ENCODE measurements at places on chromosomes 1 and 21. TPM values are rescaled to one million over a fixed set of nuclear protein-coding genes. Genes with fewer than 3 reads are reported as not detected.

Gene LCA5L
- total RNA-seq: 4.3 TPM

Gene UBE4B
- total RNA-seq: 33.5 TPM

Gene MYOM3
- total RNA-seq: 13.5 TPM

Gene PTPRU
- total RNA-seq: 53.6 TPM

Gene HMCN1
- 2.7 TPM for total RNA-seq

Gene PHLDA3
- 25.6 TPM for total RNA-seq

- DNase-seq: no peak
- H3K27ac ChIP-seq: peak overlapping the region; percentile 74
- H3K4me1 ChIP-seq: no peaks in the 10 kb centered on the region
- H3K4me3 ChIP-seq: peak overlapping the region; percentile 56
Observed at GRCh38 chr1:162631546-162632191, 595 bp upstream of the DDR2 start.

DNA sequence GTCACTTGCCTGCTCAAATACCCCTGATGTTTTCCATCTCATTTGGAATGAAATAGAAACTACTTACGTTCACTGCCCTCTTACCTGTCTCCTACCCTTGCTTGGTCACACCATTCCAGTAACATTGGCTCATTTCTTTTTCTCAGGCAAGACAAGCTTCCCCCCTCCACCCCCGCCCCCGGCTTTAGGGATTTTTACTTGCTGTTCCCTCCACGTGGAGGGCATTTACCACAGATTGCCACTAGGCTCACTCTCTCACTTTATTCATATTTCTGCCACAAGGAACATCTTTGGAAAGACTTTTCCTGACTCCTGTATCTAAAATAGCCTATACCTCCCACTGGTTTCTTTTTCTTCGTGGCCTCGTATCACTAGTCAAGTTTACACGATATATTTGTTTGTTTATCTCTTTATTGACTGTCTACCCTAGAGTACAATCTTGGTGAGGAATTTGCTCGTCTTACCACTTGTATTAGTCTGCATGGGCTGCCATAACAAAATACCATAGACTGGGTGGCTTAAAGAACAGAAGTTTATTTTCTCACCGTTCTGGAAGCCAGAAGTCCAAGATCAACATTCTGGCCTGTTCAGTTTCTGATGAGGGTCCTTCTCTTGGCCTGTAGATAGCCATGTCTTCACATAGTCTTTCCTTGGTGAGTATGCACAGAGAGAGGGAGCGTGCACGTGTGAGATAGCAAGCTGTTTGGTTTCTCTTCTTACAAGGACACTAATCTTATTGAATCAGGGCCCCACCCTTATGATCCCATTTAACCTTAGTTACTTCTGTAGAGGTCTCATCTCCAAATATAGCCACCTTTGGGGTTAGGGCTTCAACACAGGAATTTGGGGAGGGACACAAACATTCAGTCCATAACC is 126.2 kb downstream of the NRDC start:
- H3K4me1 ChIP-seq: no peaks in the 10 kb centered on the region
- DNase-seq: no peak
- H3K27me3 ChIP-seq: no peaks in the 10 kb centered on the region
- H3K36me3 ChIP-seq: peaks cover 6% of the 10 kb centered on the region

- H3K27me3 ChIP-seq: no peaks in the 10 kb centered on the region
- H3K4me1 ChIP-seq: peaks cover 4% of the 10 kb centered on the region
- DNase-seq: peak; percentile 60
- H3K27ac ChIP-seq: no peak overlapping the region
Observed at GRCh38 chr1:203172184-203173010, 3.2 kb downstream of the MYBPH start.

- no peaks in the 10 kb centered on the region for H3K4me1 ChIP-seq
- no peak for DNase-seq
- no peak overlapping the region for H3K27ac ChIP-seq
- no peaks in the 10 kb centered on the region for H3K36me3 ChIP-seq
Observed at GRCh38 chr1:175145899-175146528, 46.6 kb downstream of the KIAA0040 start.

GRCh38 chr1:109151146-109151990 is 37.5 kb downstream of the ELAPOR1 start:
- H3K4me1 ChIP-seq: peaks cover 34% of the 10 kb centered on the region
- no peak overlapping the region for H3K4me3 ChIP-seq
- peak overlapping the region; percentile 42 for H3K27ac ChIP-seq
- peak; percentile 60 for DNase-seq

DNA sequence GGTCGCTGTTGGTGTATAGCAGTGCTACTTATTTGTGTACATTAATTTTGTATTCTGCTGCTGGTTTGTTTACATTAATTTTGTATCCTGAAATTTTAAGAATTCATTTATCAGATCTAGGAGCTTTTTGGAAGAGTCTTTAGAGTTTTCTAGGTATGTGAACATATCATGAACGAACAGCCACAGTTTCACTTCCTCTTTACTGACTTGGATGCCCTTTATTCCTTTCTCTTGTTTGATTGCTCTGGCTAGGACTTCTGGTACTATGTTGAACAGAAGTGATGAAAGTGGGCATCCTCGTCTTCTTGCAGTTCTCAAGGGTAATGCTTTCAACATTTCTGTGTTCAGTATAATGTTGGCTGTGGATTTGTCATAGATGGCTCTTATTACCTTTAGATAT is 1757.9 kb downstream of the BRINP3 start:
- DNase-seq: no peak
- no peak overlapping the region for H3K27ac ChIP-seq
- H3K4me1 ChIP-seq: no peaks in the 10 kb centered on the region
- H3K4me3 ChIP-seq: no peak overlapping the region

DNA sequence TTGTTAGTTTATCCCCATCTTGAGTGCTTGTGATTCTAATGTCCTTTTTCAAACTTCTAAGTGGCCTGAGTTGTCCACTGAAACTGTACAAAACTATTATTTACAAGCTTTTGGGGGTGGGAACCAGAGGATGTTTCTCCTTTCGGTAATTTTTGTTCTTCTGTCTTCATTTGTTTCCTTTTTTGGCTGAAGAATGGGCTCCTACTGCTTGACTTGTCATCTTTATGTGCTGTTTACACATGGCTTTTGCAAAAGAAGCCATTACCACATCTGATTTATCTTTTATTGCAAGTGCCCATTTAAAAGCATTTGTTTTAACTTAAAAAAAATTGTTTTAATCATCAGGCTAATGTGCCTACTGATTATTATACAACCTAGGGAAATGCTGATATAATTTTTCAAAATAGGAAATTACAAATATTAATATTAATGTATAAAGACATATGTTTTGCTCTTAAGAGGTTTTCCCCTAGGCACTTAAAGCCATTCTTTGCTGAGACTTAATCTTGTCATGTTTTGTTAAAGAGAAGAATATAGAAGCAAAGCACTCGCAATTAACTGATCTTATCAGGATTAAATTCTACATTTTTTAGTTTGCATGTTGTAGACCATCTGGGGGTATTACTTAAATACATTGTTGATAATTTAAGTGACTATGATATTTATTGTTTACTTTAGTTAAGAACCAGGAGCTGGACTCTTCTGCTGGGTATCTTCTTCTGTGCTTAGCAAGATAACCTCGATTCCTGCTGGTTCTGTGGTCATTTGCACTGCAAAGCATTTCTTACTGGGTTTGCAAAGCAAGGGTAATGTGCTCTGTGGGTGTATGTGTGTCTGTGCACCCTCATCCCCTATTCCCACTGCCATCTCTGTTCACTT is 40.1 kb downstream of the TMEM200B start:
- no peaks in the 10 kb centered on the region for H3K27me3 ChIP-seq
- H3K4me1 ChIP-seq: no peaks in the 10 kb centered on the region
- no peak for DNase-seq
- H3K36me3 ChIP-seq: no peaks in the 10 kb centered on the region

DNA sequence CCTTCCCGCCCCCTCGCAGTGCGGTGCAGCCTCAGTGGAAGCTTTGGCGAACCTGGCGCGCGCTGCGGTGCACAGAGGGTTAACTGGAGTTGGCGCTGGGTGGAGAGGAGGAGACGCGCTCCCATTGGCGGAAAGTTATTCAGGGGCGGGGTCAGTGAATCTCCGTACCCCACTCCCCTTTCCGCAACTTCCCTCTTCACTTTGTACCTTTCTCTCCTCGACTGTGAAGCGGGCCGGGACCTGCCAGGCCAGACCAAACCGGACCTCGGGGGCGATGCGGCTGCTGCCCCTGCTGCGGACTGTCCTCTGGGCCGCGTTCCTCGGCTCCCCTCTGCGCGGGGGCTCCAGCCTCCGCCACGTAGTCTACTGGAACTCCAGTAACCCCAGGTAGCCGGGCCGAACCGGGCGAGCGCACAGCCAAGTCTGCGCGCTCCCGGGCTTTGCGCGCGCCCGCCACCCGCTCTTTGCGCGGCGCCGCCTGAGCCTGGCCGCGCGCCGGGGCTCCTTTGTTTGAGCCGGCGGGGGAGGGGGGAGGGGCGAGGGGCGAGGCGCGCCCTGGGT is at the start of gene EFNA4:
TSS of gene EFNA4 (plus strand) at position 191 of the 561 bp plus-strand sequence. CDS start at position 275, 84 bp downstream.
- DNase-seq: peak; percentile 94
- H3K4me3 ChIP-seq: peak within 1 kb of the TSS; percentile 72
- peaks cover 4% of the 10 kb centered on the region for H3K4me1 ChIP-seq
- peak within 1 kb of the TSS; percentile 72 for H3K27ac ChIP-seq

DNA sequence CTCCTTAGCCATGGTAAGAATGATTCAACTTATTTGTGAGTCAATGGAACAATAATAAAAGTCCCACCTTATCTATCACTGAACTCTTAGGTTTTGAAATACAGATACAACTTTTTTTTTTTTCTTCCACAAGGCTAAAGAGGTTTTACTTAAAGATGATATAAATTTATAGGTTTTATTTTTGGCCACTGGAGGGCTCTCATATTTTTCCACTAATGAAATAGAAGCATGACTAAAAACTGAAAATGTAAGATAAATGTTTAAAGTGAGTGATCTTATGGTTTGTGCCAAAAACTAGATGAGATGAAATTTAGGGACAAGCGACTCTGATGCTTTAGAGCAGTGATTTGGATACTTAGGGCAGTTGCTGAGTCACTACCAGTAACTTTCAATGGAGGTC is 499.0 kb downstream of the NUF2 start:
- H3K27ac ChIP-seq: no peak overlapping the region
- no peak for DNase-seq
- H3K27me3 ChIP-seq: no peaks in the 10 kb centered on the region
- H3K4me3 ChIP-seq: no peak overlapping the region

GRCh38 chr1:16334655-16335340 is 17.5 kb downstream of the FBXO42 start:
- H3K27me3 ChIP-seq: no peaks in the 10 kb centered on the region
- H3K4me3 ChIP-seq: no peak overlapping the region
- H3K4me1 ChIP-seq: no peaks in the 10 kb centered on the region
- no peak overlapping the region for H3K27ac ChIP-seq

DNA sequence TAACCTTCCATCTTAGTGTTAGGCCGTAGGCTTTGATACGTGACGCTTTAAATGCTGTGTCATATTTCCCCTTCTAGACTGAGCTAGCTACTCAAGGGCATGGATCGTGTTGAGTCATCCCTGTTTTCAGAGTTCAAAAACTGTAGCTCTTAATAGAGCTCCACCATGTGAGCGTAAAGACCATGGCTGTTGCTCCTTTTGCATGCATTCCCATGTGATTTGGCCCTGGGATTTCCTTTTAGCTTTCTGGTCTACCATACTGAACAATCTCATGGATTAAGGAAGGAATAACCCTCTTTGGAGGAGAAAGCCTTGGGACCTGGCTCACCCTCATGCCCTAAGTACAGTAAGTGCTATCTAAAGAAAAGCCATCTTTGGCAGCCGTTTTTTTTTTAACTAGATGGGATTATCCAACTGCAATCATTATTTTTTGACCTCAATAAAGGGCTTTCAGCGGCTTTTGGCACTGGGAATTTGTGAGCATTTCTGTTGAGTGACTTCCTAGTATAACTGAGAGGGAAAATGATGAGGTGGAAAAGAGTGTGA is 76.6 kb downstream of the PLPP3 start:
- H3K36me3 ChIP-seq: peaks cover 27% of the 10 kb centered on the region
- DNase-seq: no peak
- no peaks in the 10 kb centered on the region for H3K27me3 ChIP-seq
- H3K27ac ChIP-seq: no peak overlapping the region
- no peaks in the 10 kb centered on the region for H3K4me1 ChIP-seq
- H3K4me3 ChIP-seq: no peak overlapping the region

GRCh38 chr1:58652651-58653184 is 47.1 kb downstream of the MYSM1 start:
- peak; percentile 91 for DNase-seq
- no peaks in the 10 kb centered on the region for H3K36me3 ChIP-seq
- no peak overlapping the region for H3K4me3 ChIP-seq
- no peaks in the 10 kb centered on the region for H3K27me3 ChIP-seq

GRCh38 chr1:247913786-247914185 is 6.3 kb upstream of the OR2T8 start:
- no peaks in the 10 kb centered on the region for H3K27me3 ChIP-seq
- no peak overlapping the region for H3K27ac ChIP-seq
- no peaks in the 10 kb centered on the region for H3K36me3 ChIP-seq
- H3K4me3 ChIP-seq: no peak overlapping the region
- DNase-seq: no peak

GRCh38 chr1:31872658-31873636 is 57.1 kb upstream of the SPOCD1 start:
- no peak for DNase-seq
- H3K27me3 ChIP-seq: no peaks in the 10 kb centered on the region
- H3K36me3 ChIP-seq: no peaks in the 10 kb centered on the region
- no peak overlapping the region for H3K4me3 ChIP-seq

DNA sequence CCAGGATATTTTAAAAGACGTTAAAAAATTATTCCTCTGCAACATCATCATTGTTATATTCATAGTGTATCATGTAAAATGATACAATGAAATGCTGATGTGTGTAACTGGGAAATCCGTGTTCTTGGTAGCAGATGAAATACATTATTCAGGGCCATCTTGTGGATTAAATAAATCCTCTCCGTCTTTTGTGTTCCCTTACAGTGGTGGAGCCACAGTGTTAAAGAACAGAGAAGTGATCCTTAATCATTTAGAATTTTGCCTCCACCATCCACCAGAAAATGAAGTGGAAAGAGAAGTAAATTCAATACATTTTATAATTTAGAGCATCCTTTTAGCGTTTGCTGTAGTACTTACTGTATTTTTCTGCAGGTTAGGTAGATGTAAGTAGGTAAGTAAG is 1.3 kb downstream of the DYRK3 start:
- H3K27me3 ChIP-seq: no peaks in the 10 kb centered on the region
- H3K4me3 ChIP-seq: no peak overlapping the region
- no peaks in the 10 kb centered on the region for H3K36me3 ChIP-seq
- H3K4me1 ChIP-seq: peaks cover 11% of the 10 kb centered on the region
